Right renal pelvis (tissue), 4 donors: ENCODE measurements at places on chromosomes 6 and 20.

GRCh38 chr20:4546786-4547185 is 174.9 kb upstream of the PRND start:
- no peak for DNase-seq

GRCh38 chr20:2136275-2136674 is 34.6 kb downstream of the STK35 start:
- no peak for DNase-seq

DNA sequence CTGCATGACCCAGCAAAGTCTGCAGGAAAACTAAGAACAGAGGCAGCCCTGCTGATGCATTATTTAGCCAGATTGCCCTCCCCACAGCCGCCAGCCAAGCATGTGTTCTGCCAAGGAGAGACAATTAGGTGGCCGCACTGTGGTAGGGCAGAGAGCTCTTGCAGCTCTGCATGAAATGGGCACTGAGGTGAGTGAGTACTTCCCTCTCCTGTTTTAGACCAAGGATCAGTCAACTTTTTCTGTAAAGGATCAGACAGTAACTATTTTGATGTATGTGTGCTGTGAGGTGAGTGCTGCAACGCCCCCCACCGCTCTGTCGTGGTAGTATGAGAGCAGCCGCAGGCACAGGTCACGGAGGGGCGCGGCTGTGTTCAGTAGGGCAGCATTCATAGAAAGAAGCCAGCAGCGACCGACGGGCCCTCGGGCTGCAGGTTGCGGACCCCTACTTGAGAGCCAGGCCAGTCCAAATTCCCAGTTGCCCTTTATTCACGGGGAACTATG is 23.8 kb upstream of the FAM50B start:
- DNase-seq: no peak

GRCh38 chr6:92777146-92777740 is 642.1 kb downstream of the EPHA7 start:
- peak; percentile 15 for DNase-seq

- DNase-seq: no peak
Measured at GRCh38 chr6:14765106-14765505, 480.8 kb upstream of the JARID2 start.

- DNase-seq: no peak
Measured at GRCh38 chr6:107408714-107409113, 50.6 kb downstream of the PDSS2 start.

DNA sequence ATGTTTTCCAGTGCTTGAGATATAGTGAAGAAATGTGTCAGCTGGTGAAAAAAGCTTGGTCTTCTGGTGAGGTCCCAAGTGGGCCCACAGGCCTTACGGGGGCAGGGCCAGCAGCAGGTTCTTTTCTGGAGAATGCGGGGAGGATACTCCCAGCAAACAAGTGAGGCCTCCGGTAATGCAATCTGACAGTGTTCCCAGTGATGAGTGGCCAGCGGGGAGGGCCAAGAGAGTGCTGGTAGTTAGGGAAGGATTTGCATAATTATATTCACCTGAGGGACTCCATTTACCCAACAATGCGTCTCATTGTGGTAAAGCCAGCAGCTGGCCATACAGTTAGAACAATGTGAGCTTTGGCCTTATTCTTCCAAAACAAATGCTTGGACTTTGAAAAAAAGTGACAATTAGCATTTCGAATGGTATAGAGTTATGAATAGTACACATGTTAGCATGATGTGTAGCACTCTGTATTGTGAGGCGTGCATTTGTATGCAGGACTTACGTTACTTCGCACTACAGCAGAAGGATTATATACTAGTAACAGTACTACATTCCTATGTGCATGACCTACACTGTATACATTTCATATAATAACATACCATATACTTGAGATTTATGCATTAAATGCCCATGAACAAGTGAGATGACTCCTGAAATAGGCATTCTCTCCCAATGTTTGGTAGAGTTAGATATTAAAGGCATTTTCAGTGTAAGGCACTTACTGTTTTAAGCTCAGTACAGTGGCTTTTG is 69.8 kb downstream of the MYB start:
- DNase-seq: no peak

DNA sequence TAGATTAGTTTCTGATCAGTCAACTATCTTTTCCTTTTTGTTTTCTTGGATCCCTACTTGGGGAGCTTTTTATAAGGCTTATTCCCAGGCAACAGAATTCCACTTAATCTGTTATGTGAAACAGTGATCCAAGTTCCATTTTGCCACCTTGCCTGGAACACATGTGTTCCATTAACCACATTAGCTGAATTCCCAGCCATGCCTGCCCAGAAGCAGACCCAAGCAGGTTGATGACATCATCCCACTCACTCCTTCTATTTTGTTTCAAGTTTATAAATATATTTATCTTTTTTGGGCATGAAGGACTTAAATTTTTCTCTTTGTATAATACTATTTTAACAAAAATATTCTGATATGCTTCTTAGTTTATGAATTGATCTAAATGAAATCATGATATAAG is 587.4 kb downstream of the GRIK2 start:
- DNase-seq: no peak

GRCh38 chr20:4633780-4634179 is 87.9 kb upstream of the PRND start:
- no peak for DNase-seq

- DNase-seq: no peak
Measured at GRCh38 chr6:12594530-12594893, 122.1 kb upstream of the PHACTR1 start.
